ENCODE measurements at places on chromosomes 13 and 19.
A peak's percentile ranks its signal among the peaks of the same experiment; 100 is the strongest.

DNA sequence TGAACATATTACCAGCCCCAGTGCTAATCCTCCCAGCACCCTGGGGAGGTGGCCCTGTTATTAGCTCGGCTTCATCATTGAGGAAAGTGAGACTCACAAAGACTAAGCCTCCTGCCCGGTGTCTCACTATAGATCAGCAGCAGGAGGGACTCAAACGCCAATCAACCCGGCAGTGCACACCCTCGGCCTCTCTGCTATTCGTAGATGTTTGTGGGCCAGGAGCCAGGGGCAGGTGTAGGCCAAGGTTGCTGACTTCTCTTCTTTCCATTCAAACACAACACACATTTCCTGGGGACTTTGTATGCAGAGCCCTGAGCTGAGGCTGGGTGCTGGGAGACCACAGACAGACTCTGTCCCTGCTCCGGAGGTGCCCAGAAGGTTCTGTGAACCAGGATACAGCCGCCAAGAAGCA lies 9.4 kb upstream of the SBK3 start:
- DNase-seq: no peak

DNA sequence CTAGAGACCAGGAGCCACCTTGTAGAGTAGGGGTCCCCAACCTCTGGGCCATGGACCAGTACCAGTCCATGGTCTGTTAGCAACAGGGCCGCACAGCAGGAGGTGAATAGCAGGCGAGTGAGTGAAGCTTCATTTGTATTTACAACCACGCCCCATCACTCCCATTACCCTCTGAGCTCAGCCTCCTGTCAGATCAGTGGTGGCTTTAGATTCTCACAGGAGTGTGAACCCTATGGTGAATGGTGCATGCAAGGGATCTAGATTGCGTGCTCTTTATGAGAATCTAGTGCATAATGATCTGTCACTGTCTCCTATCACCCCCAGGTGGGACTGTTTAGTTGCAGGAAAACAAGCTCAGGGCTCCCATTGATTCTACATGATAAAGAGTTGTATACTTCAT lies 303.6 kb downstream of the KCNRG start:
- DNase-seq: no peak

DNA sequence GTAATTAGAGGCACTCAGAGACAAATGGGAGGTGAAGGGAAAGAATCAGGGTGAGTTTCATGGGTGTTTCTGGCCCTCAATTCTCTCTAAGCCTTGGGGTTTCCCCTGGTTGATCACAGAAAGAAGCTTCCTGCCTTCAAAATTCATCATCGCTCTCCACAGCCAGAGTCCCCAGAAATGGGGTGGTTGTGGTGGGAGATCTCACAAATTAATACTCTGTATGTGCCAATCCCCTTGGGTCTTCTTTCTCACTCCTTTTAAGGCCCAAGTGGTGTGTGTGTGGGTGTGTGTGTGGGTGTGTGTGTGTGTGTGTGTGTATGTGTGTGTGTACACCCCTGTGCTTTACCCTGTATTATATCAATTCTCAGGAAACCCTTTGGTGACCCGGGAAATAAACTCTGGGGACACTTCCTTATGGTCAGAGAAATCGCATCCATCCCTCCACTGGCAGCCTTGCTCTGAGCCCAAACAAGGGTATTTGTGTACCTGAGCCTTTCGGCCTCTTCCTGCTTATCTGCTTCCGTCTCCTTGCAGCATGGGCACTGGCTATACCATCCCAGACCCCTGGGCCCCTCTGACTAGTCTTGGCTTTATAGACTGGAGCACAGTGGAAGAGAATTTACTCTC lies 2.8 kb upstream of the FCGBP start:
- peak; percentile 48 for DNase-seq

DNA sequence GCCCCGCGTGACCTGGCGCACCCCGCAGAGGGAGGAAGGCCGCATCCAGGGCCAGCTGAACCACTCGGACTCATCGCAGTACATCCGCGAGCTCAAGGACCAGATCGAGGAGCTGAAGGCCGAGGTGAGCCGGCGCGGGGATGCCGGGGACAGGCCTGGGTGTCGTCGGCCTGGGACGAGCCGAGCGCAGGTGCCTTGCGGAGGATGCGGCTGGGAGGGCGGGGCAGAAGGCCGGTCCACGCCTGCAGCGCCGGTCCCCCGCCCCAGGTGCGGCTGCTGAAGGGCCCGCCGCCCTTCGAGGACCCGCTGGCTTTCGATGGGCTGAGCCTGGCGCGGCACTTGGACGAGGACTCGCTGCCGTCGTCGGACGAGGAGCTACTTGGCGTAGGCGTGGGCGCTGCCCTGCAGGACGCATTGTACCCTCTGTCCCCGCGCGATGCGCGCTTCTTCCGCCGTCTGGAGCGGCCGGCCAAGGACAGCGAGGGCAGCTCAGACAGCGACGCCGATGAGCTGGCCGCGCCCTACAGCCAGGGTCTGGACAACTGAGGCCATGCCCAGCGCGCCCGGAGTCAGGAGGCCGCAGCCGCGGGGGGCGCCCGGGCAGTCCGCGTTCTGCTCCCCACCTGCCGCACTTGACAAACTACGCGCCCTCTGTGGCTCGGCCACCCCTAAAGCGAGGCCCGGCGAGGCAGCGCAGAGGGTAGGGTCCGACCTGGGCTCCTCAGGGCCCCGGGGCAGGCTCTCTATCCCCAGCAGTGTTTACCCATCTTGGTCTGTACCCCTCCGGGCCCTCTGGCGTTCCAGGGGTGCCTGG lies 10.8 kb downstream of the PRR36 start:
- DNase-seq: no peak

DNA sequence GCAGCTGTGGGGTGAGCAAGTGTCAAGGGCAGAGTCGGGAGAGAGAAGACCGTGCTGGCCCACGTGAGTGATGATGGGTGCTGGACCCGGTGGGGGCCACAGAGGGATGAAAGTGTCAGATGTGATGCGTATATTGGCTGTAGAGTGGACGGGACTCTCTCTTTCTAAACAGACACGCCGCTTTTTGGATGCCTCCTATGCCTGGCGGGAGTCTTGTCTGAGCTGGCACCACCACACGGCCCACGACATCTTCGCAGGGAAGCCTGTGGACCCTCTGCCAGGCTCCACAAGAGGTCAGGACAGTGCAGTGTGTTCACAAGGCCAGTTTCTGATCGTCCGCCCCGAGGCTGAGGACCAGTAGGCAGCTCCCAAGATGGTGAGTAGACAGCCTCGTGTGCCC lies 12.9 kb upstream of the MRI1 start:
- DNase-seq: no peak

DNA sequence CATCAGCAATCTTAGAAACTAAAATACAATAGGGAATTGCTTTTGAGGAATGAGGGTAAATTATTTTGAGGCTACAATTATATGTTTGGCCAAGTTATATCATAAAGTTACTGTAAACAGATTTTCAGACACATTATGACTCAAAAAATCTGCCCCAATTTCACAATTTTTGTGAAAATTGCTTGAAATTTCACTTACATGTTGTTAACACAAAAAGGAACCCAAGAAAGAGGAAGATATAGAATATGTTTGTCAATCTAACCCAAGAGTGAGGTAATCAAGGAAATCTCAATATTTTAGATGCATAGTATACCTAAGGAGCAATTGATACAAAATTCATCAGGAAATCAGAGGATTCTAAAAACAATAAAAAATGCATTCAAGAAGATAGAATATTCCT lies 73.9 kb upstream of the FNDC3A start:
- DNase-seq: no peak

- DNase-seq: no peak
These were observed 3.2 kb upstream of the ABCC4 start for GRCh38 chr13:95304453-95304852.

- no peak for DNase-seq
These were observed 792.1 kb upstream of the SPRY2 start for GRCh38 chr13:81133066-81133465.

DNA sequence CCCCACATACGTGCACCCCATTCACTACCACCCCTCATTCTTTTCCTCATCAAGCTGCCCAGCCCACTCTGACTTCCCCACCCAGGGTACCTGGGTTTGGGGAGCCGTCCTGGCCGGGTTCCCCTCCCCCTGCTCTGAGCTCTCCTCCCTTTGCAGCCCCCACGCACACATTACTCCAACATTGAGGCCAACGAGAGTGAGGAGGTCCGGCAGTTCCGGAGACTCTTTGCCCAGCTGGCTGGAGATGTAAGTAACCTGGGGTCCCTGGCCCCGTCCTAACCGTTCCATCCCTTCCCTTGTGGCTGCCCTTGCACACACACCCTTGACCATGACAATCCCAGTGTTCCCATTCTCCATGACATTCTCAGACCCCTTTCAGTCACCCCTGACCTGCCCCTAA lies 2.6 kb downstream of the CAPNS1 start:
- DNase-seq: no peak

DNA sequence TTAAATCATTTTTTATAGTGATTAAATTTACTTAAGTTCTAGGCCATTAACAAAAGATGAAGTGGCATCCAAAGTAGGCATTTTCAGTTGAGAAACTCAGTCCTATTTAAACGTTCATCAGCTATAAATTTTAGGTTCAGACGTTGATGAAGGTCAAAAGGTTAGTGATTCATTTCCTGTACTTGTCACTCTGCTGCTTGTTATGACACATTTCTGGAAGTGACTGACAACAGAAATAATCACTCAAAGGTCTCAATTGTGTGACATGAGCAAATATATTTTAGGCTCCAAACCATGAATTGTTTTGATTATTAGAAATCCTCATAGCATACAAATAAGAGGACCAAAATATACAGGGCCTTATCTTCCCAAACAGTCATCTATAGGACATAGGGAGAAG lies 10.3 kb upstream of the EDNRB start:
- DNase-seq: no peak

GRCh38 chr13:28410096-28410495 lies 84.8 kb downstream of the FLT1 start:
- no peak for DNase-seq

DNA sequence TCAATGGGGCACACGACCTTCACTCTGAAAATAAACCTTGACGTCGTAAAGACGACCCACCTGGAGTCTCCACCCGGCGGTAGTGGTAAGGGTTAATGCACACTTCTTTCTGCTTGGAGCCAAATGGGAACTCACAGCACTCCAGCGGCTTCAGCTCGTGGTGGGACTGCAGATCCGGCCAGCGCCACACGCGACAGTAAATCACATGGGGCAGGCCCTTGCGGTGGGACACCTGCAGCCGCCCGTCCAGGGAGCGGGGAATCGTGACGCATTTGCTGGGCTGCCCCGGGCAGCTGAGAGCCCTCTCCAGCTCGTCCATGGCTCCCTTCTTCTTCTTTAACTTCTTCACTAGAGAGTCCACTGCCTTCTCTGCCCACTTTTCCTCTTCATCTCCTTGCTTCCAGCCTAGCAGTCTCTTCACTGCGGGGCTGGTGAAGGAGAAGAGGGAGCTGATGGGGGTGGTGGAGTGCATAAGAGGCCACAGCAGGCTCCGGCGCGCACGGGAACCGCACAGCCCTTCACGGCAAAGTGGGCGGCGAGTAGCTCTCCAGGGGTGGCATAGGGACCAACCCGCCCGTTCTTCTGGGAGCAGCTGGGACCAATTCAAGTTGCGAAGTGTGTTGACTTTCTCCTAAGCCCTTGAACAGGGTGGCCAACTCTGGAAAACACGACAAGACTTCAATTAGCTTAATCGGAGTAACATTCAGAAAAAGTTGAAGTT lies 40.7 kb downstream of the SMAD9 start:
- no peak for DNase-seq

DNA sequence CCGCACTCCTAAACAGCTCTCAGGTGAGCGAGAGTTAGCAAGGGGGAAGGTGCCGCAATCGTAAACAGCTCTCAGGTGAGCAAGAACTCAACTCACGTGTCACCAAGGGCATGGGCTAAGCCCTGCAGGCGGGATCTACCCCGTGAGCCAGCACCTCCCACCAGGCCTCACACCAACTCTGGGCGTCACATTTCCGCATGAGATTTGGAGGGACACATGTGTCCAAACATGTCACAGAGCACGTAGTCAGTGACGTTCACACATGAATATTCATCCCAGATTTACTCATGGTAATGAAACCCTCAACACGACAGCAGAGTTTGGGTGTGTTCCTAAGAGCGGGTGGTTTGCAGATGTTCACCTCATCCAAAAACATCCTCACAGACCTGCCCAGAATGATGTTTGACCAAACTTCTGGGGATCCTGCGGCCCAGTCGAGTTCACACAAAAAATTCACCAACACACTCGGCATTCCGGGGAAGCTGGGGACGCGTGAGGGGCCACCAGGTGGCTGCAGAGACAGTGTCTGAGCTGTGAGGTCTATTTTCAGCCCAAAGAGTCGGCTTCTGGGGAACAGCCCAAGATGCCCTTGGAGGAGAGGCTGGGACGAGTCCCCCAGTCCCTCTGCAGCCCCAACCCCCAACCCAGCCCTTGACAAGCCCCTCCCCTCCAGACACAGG lies 19.6 kb downstream of the C2CD4C start:
- DNase-seq: no peak

DNA sequence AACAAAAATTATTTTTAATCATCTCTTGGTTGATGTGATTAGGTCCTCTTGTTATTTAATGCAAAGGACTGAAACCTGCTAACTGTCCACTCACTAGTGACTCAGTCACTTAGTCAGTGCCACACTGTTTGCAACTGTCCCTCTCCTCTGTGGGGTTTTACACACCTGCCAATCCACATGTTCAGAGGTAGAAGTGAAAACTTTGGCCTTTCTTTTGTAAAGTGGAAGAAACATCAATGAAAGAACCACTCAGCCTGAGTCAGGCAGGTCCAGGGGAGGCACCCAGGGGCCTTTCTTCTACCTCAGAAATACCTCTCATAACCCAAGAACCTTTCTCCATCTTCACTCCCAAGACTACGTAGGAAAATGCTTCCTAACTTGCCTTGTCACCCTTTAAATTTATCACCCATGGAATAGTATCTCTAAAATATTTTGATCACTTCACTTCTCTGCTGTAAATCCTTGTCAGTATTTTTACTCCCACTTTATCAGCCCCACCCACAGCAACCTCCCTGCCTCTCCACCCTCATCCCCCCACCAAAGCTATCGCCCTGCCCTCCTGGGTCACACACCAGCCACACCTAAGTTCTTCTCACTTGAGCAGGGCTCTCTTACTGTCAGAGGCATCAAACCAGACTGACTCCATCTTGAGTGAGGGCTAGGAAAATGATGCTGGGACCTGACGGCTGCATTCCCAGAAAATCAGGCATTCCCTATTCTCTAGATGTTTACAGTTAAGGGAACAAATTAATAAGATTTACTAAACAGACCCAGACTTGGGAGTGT lies 29.6 kb upstream of the EEF1AKMT1 start:
- DNase-seq: no peak

All from activated T-cell treated with anti-CD3 and anti-CD28 coated beads, Interleukin-2, amount 50 U/mL, for 4 hours (primary cell).